Activated CD4-positive, alpha-beta memory T cell treated with anti-CD3 and anti-CD28 coated beads for 36 hours (primary cell): ENCODE measurements at places on chromosomes 7 and 10.

GRCh38 chr7:30193336-30193943 is 58.7 kb downstream of the MTURN start:
- no peak for DNase-seq

GRCh38 chr7:13801669-13802068 is 187.8 kb downstream of the ETV1 start:
- DNase-seq = no peak

DNA sequence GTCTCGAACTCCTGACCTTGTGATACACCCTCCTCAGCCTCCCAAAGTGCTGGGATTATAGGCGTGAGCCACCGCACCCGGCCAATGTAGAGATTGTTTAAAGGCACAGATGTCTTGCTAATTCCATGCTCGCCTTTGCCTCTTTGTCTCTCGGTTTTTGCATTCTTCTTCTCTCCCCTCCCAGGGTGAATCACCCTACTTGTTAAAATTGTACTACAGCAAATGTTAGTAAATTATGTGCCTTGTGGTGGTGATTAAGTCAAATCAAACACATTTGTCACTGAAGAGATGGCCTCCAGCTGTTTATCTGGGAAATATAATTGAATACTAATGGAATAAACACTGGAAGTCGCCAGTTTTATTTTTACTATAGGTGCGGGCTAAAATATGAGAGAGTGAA is 384.4 kb upstream of the AUTS2 start:
- DNase-seq = no peak

GRCh38 chr10:31011665-31012022 is 20.0 kb downstream of the ZNF438 start:
- no peak for DNase-seq

- peak; percentile 84 for DNase-seq
Observed at GRCh38 chr10:89805599-89806013, 104.2 kb downstream of the KIF20B start.

- DNase-seq = no peak
Observed at GRCh38 chr7:116548506-116548905, 23.7 kb downstream of the CAV1 start.

- DNase-seq = no peak
Observed at GRCh38 chr10:15189133-15189885, 20.8 kb upstream of the NMT2 start.

DNA sequence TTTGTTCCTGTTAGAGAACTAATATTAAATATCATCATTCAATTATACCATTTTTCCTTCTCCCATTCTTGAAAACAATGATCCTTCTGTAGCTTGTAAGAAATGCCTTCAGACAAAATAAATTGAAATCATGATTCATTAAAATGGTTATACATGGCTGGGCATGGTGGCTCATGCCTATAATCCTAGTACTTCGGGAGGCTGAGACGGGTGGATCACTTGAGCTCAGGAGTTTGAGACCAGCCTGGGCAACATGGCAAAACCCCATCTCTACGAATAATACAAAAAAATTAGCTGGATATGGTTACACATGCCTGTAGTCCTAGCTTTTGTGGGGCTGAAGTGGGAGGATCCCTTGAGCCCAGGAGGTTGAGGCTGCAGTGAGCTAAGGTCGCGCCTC is 13.0 kb downstream of the CD36 start:
- no peak for DNase-seq

DNA sequence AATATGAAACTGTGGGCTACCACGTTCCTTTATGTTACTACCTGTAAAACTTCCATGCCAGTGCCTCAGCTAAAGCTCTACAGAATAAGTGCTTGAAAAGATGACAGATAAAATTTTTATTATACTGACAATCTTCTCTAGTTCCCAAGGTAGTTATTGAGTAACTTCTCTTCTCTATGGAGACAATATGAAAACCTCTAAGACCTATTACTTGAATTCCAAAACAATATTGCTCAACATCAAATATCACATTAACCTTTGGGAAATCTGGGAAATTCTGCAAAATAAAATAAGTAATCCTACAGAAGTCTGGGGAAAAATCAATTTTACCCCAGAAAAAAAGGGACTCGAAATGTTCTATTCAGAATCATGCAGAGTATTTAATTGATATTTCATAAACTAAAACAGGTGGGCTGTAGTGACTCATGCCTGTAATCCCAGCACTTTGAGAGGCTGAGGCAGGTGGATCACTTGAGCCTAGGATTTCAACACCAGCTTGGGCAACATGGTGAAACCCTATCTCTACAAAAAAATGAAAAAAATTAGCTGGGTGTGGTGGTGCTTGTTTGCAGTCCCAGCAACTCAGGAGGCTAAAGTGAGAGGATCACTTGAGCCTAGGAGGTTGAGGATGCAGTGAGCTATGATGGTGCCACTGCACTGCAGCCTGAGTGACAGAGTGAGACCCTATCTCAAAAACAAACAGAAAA is 23.8 kb upstream of the ANK3 start:
- DNase-seq = no peak

- DNase-seq = no peak
Observed at GRCh38 chr7:141160246-141160860, 86.5 kb downstream of the TMEM178B start.

GRCh38 chr7:27199849-27200760 is at the start of gene HOXA13:
TSS of gene HOXA13 (minus strand) at chr7:27200091. CDS start at chr7:27200077, 14 bp downstream.
- DNase-seq = no peak

GRCh38 chr7:126716321-126716720 is 536.4 kb downstream of the GRM8 start:
- DNase-seq = no peak

- no peak for DNase-seq
Observed at GRCh38 chr7:90345595-90346335, 751 bp upstream of the GTPBP10 start.

DNA sequence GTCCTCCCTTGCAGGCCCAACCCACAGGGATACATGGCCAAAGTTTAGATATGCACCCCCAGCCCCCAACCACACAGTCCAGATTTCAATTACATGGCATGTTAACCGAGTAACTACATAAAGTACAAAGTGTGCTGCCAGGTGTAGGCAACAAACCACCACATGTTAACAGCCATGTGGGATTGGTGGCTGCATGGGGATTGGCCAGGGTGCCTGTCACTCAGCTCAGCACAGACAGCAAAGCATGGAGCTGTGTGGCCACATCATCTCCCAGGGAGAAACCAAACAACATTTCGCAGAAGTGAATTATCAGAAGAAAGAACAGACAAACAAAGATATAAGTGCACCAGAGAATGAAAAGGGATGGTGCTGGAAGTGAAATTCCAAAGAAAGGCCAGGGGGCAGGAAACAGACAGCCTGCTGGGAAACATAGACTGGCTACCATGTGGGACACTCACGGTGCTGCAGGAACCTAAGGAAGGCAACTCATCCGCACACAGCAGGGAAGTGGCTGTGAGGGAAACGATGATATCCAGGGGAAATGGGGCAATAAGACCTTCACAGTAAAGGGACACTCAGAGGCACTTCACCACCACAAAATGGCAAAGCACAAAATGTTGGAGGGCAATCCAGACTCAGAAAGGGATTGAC is 171.2 kb downstream of the PTPRN2 start:
- peak; percentile 2 for DNase-seq

DNA sequence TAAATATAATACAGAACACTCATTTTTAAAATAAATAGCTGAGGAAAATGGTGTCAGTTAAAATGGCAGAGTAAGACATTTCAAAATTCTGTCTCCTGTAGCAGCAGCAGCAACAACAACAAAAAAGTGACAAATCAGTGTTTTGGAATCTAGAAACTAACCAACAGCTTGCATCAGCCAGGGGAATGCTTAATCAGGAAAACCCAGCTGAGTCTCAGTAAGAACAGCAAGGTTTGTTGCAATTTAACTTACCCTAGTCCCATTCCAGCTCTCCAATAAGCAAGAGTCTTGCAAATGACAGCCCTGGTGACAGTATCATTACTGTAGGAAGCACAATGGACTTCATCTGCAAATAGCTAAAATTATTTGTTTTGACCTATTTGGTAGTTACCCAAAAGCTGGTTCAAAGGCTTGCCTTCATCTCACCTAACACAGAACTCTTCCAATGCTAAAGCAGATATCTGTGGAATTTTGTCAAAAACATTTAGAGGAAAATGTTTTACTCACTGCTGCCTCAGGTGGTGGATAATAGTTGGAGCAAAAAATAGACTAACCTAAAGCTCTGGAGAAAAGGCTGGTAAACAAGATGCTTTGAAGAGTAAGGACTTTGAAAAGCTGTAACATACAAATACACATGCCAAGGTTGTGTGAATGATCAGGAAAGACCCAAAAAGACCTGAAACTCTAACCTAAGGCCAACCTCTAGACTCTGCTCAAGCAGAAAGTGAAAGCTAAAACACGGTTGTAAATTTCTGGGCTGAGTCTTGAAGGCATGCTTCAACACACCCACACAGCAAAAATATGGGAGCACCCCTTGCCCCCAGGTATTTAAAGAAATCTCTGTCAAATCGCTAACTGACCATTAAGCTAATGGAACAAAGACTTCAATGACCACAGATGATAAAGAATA is 9.9 kb upstream of the ARHGAP22 start:
- no peak for DNase-seq

- DNase-seq = no peak
Observed at GRCh38 chr7:1344421-1344820, 111.7 kb downstream of the UNCX start.

DNA sequence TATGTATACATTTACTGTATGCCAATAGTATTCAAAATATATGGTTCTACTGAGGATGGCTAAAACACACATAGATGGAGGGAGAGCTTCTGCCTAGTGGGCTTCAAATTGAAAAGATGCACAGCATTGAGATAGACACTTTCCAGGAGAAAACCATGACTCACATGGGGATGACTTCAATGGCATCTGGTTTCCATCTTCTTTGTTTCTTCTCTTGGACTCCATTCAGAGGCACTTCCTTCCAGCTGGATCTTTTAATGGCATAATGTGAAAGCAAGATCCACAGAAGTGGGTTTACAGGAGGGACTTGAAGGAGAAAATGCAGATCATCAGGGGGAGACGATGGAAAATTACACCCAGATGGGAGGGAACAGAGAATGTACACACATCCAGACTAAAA is 84.9 kb downstream of the ZNF365 start:
- DNase-seq = no peak

DNA sequence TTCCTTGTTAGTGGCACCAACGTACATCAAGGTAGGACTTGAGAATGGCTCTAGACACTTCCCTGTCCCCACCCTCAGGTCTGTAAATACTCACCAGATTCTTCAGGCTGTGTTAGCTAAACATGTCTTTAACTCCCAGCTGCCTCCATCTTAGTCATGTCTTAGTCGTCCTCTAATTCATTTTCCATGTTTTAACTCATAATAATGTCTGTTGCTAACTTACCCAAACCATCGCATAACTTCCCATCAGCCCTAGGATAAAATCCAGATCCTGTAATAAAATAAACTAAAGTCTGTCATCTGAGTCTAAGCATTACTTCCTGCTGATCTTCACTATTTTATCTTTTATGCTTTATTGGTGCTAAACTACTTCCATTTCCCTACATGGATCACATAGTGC is 600.0 kb upstream of the CELF2 start:
- no peak for DNase-seq

- no peak for DNase-seq
Observed at GRCh38 chr10:60649485-60650377, 128.5 kb upstream of the CDK1 start.

- no peak for DNase-seq
Observed at GRCh38 chr10:78829565-78829964, 239.2 kb upstream of the ZMIZ1 start.

DNA sequence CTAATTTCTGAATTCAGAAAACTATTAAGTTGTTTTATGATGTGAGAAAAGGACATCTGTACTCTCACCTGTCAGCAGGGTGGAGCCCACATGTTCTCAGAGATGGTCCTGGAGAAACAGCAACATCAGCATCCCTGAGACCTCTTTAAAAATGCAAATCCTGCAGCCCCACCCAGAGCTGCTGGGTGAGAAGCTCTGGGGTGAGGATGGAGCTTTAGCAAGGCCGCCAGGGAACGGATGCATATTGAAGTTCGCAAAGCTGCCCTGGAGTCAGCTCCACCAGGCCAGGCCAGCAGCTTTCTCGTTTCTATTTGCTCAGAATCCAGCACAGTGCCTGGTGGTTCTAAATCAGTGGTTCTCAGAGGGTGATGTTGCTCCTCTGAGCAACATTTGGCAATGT is 49.1 kb downstream of the PRKCQ start:
- peak; percentile 36 for DNase-seq

- no peak for DNase-seq
Observed at GRCh38 chr7:109772161-109772560, 1202.5 kb downstream of the DNAJB9 start.

DNA sequence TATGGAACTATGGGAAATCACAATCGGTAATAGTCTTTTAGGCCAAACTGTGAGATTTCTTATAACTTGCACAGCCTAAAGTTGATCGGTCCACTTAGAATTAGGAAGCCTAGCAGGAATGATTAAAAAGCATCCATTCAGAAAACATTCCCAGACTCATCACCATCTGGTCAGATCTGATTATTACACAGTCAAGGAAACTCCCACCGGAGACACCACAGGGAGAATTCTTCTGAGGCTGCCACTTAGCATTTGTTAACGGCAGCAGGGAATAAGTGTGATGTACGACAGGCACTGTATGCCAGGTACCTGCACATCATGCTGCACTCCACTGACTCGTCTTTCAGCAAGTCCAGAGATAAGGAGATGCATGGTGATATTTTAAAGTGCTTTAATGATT is 227.6 kb upstream of the STEAP1 start:
- DNase-seq = no peak

DNA sequence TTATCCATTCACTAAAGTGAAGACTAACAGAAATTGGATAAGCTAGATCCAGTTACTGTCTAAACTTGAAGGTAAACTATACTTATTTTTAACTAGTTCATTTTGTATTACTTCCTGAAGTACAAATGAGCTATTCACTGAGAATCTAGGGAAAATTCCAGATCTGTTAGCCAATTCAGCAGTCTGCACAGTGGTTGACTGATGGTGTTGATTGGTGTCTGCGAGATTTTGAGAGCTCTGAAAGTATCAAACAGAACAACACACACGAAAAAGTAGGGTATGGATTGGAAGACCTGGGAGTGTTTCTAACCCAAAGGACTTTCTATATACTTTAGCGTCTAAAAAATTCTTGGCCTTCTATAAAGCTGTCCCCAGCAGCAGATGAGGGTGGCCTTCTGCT is 33.6 kb upstream of the AGR2 start:
- no peak for DNase-seq

GRCh38 chr7:80825499-80825898 is 93.4 kb downstream of the SEMA3C start:
- no peak for DNase-seq

GRCh38 chr7:25196132-25196896 is 32.0 kb downstream of the NPVF start:
- DNase-seq = no peak

GRCh38 chr10:103648251-103648635 is 154.7 kb downstream of the NEURL1 start:
- no peak for DNase-seq

DNA sequence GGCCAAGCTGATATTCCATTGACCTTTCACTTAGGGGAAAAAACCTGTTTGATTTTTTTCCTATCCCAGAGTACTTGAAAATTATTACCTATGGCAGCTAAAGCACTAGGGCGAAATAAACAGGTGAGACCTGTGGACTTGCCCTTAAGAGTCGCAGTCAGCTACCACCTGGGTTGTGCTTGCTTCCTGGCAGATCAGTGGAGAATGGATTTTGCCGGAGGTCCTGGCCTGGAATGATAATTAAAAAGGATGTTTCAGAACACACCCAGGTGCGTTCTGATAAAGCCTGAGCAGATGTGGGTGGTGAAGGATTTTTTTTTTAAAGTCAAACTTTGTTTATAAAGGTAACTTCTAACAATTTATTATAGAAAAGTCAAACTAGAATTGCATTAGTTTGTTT is 59.1 kb downstream of the AUTS2 start:
- DNase-seq = no peak
